ENCODE measurements at places on chromosomes 2 and 18.
A peak's percentile ranks its signal among the peaks of the same experiment; 100 is the strongest.

- no peak for DNase-seq
Observed at GRCh38 chr2:64989982-64990614, 899 bp downstream of the SLC1A4 start.

DNA sequence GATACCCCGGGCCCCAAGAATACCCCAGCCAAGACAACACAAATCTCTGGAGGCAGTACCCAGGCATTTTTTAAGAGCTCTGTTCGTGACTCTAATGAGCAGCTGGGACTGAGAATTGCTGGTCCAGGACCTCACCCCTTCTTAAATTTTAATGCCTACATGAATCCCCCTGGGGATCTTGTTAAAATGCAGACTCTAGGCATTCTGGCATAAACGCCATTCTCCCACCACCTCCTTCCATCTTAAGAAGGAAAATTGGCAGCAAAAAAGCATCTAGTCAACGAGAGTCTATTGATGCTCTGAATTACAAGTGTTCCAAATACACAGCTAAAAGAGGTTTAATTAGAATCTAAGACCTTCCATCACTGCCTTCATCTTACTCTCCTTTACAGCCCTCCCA lies 5.0 kb downstream of the CHST10 start:
- no peak for DNase-seq

- DNase-seq = no peak
Observed at GRCh38 chr2:128543036-128543435, 224.4 kb upstream of the HS6ST1 start.

- DNase-seq = no peak
Observed at GRCh38 chr2:42401773-42402172, 40.8 kb upstream of the COX7A2L start.

- no peak for DNase-seq
Observed at GRCh38 chr2:45697190-45697589, 45.7 kb downstream of the PRKCE start.

GRCh38 chr18:77059294-77059916 lies 73.2 kb downstream of the MBP start:
- no peak for DNase-seq

GRCh38 chr18:80249217-80250093 lies 2.1 kb upstream of the PARD6G start:
- DNase-seq = no peak

GRCh38 chr2:149009576-149010461 lies 28.7 kb upstream of the LYPD6B start:
- DNase-seq = no peak

- DNase-seq = no peak
Observed at GRCh38 chr2:64966017-64966416, 23.2 kb upstream of the SLC1A4 start.

- DNase-seq = no peak
Observed at GRCh38 chr2:3491716-3492474, 27.4 kb downstream of the ADI1 start.

DNA sequence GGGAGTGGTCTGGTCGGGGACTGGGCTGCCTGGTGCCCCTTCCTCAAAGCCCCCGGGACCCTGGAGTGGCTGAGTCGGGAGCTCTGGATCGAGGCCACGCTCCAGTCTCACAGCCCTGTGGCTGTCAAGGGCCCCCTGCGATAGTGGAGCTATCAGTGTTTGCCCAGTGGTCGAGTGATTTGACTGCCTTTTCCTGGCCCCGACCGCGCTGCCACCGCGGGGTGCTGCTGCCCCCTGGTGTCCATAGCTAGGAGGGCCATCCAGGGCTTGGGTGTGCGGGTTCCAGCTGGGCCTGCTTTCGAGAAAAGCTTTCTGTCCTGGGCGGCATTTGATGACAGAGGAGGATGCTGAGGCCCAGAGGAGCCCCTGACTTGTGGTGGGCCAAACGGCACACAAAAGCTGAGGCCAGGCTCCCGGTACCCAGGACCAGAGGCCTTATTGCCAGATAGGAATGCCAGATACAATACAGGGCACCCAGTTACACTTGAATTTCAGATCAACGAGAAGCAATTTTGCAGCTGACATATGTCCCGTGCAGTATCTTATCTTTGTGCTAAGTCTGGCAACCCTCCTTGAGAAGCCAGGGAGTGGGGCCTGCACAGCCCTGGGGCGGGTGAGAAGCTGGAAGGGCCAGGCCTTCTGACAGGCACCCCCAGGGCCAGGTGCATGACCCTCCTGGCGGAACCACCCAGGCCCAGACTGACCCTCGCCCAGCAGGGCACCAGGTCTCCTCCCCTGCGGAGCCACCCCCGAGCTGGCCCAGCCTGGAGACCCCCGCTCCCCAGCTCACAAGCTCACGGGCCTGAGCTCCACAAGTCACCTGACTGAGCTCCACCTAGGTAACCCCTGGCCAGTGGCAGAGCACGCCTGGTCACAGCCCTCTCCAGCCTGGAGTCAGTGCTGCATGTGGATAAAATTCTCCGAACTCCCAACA lies 13.0 kb downstream of the ODC1 start:
- peak; percentile 74 for DNase-seq

GRCh38 chr2:31476511-31477180 lies 62.1 kb upstream of the XDH start:
- DNase-seq = no peak

GRCh38 chr2:217959723-217960122 lies 43.1 kb downstream of the TNS1 start:
- no peak for DNase-seq

DNA sequence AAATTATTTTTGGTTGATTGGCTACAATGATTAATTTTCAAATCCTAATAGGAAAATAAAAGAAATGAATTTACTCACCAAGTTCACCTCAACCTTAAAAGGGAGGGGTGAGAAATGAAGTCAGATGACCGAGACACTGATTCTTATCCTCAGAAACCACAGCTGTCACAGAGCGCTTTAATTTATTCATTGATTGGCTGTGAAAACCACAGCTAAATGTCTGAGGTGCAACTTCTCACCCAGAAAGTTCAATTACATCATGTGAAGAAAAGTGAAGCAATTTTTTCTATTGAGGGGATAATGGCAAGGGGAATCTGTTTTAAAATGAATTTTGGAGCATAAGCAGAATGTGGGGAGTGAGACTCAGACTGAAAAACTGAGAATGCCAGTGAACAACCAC lies 128.4 kb downstream of the RNF152 start:
- DNase-seq = no peak

- no peak for DNase-seq
Observed at GRCh38 chr2:208595386-208596275, 189.0 kb downstream of the PTH2R start.

DNA sequence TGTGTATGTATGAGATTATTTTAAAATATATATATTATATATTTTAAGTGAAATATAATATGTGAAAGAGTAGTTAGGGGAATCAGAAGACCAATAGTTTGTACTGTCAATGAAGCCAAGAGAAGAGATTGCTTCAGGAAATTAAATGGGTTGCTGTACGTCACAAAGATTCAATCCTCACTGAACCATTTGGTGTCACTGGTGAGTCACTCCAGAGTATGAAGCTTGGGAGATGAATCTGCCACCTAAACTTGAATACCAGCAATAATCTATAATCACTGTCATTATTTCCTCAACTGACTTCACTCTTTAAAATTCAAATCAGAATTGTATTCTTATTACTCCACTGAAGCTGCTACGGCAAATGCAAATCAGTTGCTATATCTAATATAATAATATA lies 41.9 kb upstream of the SCN9A start:
- no peak for DNase-seq

DNA sequence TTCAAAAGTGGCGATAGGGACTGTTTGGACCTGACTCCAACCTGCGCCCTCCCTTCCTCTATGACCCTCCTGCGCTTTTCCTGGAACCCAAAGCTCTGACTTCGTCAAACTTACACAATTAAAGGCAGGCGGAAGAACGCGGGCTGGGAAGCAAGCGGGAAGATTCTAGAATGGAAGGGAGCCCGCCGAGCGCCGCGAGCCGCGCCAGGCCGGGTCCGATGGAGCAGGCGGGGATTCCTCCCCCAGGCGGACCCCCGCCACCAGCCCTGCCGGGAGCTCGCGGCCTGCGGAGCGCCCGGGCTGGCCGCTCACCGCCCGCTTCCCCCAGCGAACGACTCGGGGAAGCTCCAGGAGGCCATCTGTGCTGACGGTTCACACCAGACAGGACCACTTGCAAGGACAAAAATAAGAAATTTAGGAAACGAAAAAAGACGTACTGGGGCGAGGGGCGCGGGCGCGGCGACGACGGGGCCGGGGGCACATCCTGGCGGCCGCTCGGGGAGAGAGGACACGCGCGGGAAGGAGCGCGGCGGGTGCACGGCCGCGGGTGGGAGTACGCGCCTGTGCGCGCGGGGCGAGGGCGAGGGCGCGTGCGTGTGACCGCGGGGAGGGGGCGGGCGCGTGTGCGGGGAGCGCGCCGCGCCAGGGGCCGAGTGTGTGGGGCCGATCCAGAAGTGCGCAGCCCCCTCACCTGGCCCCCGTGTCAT lies 1.1 kb upstream of the SALL3 start:
- DNase-seq = no peak

GRCh38 chr2:96764253-96764637 lies 3.5 kb downstream of the CNNM4 start:
- DNase-seq = no peak

DNA sequence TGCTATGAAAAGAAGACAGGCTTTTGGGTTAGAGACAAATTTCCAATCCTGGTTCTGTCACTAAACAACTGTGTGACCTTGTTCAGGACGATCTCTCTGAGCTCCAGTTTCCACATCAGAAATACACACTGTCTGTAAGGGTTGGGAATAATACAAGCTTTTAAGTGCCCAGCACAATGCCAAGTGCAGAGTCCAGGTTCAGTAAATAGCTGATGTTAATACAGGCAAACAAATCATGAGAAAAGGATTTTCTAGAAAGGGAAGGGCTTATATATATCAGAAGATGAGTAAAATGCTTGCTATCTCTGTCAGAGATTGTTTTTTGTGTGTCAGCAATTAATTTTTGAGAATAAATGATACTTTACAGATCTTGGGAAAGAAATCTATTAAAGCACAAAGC lies 388.3 kb downstream of the NBAS start:
- no peak for DNase-seq

DNA sequence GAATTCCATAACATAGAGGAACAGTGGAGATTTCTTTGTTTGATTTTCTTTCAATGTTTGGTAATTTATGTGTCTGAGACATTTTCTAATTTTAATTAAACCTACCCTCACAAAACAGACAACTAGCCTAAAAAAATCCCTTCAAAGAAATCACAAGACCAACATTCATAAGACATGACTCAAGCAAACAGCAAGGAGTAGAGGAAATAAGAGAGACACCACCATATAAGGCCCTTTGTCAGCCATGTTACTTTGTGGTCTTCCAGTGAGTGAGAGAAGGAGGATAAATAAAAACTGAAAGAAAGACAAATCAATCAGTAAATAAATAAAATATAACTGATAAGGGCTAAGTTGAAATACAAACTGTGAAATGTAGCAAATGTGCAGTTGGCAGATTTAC lies 830.8 kb upstream of the SLC39A10 start:
- DNase-seq = no peak

- DNase-seq = no peak
Observed at GRCh38 chr18:37598396-37598795, 32.8 kb upstream of the CELF4 start.

DNA sequence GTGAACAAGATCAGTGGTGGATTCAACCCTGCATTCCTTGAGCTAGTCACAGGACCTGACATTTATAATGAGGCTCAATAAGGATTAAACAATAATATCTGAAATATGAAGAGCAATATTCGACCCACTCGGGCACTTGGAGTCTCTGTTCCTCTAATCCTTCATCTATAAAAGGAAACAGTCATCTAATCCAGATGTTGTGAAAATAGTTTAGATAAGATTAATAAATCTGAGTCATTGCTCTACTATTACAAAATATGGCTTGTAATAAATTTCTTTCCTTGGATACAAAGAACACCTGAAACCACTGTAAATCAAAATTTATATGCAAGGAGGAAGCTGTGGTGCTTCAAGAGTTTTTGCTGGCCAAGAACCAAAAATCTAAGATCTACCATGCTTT lies 846.9 kb upstream of the ACVR2A start:
- no peak for DNase-seq

- no peak for DNase-seq
Observed at GRCh38 chr2:172951554-172951953, 124.1 kb upstream of the MAP3K20 start.

DNA sequence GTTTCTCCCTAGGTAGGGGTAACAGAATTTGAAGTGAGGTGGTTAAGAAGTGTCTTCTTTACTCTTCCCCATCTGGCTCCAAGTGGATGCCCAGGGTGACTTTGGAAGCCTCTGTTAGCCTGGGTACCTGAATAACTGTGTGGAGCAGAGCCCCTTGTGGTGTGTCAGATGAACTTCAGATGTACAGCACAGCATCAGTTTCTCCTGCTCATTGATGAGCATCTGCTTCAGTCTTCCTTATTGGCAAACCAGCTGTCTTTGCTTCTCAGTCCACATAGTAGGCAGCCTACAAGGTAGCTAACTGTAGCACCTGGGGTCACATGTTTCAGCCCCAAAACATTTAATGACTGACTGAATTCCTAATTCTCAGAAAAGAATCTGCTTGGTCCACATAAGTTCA lies 56.2 kb upstream of the ATP8B1 start:
- no peak for DNase-seq

DNA sequence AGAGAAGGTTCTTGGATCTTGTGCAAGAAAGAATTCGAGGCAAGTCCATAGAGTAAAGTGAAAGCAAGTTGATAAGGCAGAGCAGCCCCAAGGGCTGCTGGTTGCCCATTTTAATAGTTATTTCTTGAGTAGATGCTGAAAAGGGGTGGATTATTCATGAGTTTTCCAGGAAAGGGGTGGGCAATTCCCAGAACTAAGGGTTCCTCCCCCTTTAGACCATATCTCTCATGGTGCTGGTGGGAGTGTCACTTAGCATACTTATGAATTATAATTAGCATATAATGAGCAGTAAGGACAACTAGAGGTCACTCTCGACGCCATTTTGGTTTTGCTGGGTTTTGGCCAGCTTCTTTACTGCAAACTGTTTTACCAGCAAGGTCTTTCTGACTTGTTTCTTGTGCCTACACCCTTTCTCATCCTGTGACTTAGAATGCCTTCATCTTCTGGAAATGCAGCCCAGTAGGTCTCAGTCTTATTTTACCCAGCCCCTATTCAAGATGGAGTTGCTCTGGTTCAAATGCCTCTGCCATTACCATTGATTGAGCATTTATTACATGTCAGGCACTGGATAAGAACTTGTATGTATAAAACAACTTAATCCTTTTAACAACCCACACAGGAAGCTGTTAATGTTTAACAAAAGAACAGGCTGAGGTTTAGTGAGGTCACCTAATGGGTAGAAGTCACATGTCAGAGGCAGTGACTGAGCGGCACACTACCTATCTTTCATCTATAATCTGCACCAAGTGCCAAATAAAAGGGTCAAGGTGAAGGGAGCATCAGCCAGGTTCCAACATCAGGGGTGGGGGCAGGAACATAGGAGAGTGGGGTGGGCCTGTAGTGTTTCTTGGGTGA lies 250.9 kb downstream of the ICOS start:
- no peak for DNase-seq

DNA sequence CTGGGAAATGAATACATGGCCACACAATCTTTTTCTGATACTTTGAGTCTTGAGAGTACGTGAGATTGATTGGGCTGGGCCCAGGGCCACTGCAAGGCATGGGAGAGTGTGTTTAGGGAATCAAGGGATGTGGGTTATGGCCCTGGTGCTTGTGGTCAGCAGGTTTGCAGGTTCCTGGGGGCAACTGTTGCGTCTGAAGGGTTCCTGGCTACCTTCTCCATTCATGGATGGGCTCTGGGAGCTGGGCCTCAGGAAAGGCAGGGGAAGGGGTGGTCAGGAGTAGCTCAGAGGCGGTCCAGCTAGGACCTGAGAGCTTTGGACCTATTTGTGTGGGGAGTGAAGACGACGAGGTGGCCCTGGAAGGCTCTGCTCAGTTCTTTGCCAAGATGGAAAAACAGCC lies 8.4 kb upstream of the ZAP70 start:
- no peak for DNase-seq
